Brain (organoid and tissue), 16 donors: ENCODE measurements at places on chromosomes 11 and 22. TPM values are rescaled to one million over a fixed set of nuclear protein-coding genes. Genes with fewer than 3 reads are reported as not detected.

Gene SYCE3
- polyA plus RNA-seq = 2.9 TPM

Gene TUB
- 4.8 TPM for polyA plus RNA-seq

Gene SLC6A5
- polyA plus RNA-seq = not detected

Gene CAPN5
- 23.2 TPM for polyA plus RNA-seq

Gene SLC22A12
- not detected for polyA plus RNA-seq

Gene PARVB
- polyA plus RNA-seq = 19.7 TPM

Gene YPEL4
- 25.0 TPM for polyA plus RNA-seq

Gene GDPD4
- polyA plus RNA-seq = not detected

GRCh38 chr22:48800886-48801607 lies 1026.6 kb downstream of the BRD1 start:
- no peak for DNase-seq

DNA sequence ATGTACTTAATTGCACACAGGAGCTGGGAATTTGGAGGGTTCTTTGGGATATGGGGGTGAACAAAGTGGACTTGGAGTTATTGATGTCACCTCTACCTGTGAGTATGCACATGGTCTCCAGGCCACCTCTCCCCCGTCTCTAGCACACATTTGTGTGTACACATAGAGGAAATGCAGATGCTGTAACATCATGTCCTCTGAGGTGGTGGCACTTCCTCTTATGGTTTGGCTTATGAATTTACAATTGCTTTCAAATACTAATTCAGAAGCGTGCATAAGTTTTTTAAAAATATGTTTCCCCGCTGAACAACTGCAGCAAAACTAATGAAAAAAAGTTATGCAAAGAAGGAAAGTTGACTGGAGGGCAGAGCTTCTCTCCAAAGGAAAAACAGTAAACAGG lies 152.0 kb upstream of the TENM4 start:
- DNase-seq = no peak

- peak; percentile 65 for DNase-seq
Measured at GRCh38 chr22:17742527-17742902, 31.8 kb downstream of the BID start.

DNA sequence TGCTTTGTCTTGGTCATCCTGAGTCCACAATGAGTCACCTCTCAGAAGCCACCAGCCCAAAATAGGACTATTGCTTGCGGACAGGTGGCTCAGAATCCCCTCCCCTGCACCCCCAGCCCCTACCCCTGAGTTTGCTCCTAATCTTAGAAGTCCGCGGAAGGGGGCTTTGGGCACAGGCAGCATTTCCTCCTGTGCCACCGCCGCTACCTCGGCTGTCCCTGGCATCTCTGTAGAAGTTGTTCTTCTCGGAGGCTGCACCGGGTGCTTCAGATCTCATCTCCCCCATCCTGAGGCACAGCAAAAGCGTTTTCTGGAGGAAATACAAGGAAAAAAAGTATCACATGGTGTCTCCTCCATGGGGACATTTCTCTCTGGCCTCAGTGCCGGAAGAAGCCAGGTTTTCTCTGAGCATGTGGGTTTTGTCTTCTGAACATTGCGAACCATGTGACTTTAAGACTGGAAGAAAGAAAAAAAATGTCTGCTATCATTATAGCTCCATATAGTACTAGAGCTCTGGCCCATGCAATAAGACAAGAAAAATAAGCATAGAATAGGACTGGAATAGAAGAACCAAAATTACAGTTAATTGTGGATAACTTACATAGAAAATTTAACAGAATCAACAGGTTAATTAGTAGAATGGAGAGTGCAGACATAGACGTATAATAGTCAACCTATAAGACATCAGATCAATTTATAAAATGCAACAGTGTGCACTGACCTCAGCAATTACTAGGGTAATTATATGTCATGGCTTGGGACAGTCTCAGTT lies 63.2 kb downstream of the SHISAL1 start:
- DNase-seq = no peak

DNA sequence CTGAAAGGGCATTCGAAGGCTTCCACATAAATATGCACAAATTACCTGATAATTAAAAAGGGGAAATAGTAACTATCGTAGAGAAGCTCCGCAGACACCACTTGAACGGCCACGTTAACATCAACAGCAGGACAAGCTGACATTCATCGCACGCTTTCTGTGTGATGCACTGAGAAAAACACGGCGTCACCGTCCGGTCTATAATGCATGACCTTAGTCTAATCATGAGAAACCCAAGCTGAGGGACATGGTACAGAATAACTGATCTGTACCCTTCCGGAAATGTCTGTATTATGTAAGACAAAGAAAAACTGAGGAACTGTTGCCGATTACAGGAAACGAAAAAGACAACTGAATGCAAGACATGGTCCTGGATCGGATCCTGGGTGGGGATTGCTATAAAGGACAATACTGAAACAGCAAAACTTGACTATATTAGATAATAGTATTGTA lies 678 bp upstream of the RANGAP1 start:
- DNase-seq = no peak

GRCh38 chr11:444396-445144 lies 2.8 kb upstream of the ANO9 start:
- no peak for DNase-seq

- DNase-seq = no peak
Measured at GRCh38 chr11:77029829-77030228, 4.4 kb upstream of the B3GNT6 start.

GRCh38 chr22:40179526-40179925 lies 1.8 kb downstream of the TNRC6B start:
- DNase-seq = peak; percentile 64

- DNase-seq = peak; percentile 86
Measured at GRCh38 chr22:17910561-17911311, 113.6 kb downstream of the MICAL3 start.

- no peak for DNase-seq
Measured at GRCh38 chr11:65781962-65782815, 1.4 kb upstream of the AP5B1 start.

GRCh38 chr11:119000906-119001305 lies 3.0 kb downstream of the CENATAC start:
- DNase-seq = no peak

DNA sequence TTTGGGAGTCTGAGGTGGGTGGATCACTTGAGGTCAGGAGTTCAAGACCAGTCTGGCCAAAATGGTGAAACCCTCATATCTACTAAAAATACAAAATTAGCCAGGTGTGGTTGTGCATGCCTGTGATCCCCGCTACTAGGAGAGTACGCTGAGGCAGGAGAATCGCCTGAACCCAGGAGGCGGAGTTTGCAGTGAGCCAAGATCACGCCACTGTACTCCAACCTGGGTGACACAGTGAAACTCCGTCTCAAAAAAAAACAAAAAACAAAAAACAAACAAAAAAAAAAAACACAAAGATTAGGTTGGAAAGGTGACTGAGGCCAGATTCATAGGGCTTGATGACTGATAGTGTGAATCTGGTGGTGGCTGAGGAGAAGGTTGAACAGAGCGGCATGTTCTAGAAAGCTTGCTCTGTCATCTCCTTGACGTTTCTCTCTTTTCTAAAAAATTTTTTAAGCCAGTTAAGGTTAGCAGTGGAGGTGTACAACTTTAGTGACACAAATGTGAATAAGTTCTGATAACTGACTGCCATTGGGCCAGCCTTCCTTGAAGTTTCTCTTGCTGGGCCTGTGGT lies 40.9 kb downstream of the TXN2 start:
- no peak for DNase-seq

DNA sequence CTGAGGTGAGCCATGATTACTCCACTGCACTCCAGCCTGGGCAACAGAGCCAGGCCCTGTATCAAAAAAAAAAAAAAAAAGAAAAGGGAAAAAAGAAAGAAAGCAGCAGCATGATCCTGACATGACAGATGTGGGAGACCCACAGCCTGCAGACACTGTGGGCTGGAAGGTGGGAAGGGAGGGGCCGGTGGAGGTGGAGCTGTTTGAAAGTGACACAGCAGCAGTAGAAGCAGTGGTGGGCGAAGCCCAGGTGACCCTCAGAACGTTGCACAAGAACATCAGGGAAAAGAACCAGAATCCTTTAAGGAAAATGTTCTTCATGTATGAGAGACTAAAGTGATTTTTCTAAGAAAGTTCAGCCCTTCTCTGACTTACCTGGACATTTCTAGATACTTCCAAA lies 26.3 kb upstream of the SCGB1A1 start:
- DNase-seq = no peak

GRCh38 chr11:44398266-44399030 lies 88.5 kb upstream of the ALX4 start:
- DNase-seq = peak; percentile 36

GRCh38 chr11:108346451-108346850 lies 120.9 kb downstream of the C11orf65 start:
- DNase-seq = no peak

DNA sequence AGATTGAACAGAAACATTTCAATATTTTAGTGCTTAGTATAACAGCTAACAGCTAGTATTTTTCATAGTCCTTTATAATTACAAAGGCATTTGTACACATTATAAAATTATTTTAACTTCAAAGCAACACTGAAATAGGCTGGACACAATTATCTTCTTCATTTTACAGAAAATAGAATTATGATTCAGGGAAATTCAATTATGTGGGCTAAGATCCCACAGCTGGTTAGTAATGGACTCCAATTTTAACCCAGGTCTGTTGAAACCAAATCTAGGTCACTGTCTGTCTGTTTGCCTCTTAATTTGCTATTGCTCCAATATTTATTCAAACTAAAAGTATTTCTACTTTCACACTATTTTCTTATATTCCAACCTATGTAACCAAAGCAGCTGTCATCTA lies 154.1 kb upstream of the CTSC start:
- DNase-seq = no peak

DNA sequence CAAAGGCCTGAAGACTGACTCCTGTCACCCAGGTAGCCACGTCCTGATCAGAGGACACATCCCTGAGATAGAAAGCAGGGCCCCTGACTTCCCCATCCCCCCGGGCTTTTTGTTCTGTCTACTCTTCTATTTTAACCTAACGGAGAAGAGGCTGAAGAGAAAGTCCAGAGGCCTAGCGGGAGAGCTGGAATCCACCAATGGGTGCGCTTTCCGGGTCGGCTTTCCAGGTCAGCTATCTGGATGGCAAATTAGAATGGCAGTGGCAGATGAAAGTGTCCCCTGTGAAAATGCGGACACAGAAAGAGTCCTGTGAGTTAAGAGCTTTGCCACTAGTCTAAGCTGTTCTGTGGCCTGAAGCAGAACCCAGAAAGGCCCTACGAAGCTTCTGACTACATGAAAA lies 13.1 kb upstream of the SERPING1 start:
- no peak for DNase-seq

- DNase-seq = no peak
Measured at GRCh38 chr11:17381156-17381555, 7.3 kb downstream of the KCNJ11 start.

DNA sequence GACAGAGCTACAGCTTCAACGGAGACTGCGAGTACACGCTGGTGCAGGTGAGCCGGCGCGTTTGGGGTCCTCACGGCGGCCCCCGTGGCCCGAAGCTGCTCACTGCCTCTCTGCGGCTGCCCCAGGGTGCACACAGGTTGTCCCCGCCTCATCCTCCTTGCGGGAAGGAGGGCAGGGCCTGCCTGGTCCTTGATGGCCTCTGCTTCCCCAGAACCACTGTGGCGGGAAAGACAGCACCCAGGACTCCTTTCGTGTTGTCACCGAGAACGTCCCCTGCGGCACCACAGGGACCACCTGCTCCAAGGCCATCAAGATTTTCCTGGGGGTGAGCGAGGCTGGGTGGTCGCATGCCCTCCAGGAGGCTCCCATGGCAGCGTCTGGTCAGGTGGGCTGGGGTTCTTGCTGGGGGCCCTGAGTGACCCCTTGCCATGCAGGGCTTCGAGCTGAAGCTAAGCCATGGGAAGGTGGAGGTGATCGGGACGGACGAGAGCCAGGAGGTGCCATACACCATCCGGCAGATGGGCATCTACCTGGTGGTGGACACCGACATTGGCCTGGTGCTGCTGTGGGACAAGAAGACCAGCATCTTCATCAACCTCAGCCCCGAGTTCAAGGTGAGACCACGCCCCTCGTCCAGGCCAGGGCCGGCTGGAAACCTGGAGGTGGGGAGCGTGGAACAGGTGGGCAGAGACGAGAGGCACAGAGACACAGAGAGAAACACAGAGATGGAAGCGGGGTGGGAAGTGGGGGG lies 19.4 kb downstream of the MUC5AC start:
- DNase-seq = no peak

GRCh38 chr11:18615628-18616392 lies 16.2 kb downstream of the MISFA start:
- no peak for DNase-seq

DNA sequence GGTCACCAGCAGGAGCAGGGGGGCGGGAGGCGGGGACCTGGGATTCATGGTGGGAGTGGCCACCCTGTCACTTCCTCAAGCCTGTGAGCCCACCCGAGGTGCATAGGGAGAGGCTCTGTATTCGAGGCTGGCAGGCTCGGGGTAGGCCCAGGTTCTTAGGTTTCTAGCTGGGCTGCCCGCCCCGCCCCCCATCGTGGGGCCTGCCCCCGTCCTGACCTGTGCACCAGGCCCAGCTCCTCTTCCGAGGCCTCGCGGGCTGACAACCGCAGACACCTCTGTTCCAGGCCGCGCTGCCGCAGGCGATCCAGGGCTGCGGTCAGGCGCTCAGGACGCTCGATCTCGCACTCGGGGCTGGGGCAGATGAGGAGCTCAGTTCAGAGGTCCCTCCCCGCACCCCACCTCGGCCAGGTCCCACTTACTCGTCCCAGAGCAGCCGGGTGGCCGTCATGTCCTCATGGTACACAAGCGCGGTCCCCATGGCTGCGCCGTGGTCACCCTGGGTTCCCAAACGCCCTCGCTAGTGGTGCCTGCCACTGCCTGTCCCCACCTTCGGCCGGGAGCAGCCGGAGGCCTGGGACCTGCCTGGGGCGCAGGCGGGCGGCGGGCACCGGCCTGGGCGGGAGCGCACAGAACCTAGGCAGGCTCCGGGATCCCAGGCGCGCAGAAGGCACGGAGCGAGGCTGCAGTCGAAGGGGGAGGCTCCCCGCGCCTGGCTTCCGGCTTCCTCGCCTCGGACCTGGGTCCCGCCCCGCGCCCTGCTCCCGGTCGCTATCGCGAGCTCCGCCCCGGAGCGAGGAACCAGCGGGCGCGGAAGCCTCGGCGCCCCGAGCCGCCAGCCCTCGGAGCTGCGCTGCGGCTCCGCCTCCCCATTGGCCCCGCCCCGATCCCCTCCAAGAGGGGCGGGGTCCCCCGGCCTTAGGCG lies at the start of gene HDAC10:
Gene HDAC10, minus strand, starts transcription at position 711 of the 922 bp plus-strand sequence. Its CDS starts 233 bp downstream, at position 478.
- peak; percentile 72 for DNase-seq

GRCh38 chr11:121383716-121384115 lies 68.4 kb upstream of the SORL1 start:
- no peak for DNase-seq
